ENCODE measurements at places on chromosomes 6 and 20.

DNA sequence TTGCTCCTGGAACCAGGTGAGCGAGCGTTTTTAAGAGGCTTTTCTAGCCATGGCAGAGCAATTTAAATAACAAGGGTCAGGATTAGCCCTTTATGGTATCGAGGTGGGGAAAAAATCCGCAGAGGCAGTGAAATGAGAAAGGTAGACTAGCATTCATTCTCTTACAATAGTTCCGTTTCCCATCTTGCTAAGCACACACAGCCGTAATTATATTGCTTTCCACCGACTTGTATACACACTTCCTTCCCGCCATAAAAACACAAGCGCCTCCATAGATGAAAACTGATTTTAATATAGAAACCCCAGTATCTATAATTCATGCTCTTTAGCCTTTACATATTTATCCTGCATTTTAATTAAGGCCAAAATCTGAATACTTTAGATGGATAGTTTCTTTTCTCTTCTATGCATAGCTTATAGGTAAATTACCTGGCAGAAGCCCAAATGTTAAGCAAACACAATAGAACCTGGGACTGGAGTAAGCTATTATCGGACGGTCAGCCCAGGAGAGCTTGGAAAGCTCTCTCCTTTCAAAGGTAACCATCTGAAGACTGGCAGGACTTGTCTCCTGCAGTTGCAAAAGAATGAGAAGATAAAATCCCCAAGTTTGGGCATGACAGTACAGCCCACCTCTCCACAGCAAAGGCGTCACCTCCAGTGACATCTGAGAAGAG is 90.9 kb upstream of the MC3R start:
- DNase-seq: no peak

- DNase-seq: no peak
Observed at GRCh38 chr20:52619101-52619500, 353.1 kb upstream of the TSHZ2 start.

DNA sequence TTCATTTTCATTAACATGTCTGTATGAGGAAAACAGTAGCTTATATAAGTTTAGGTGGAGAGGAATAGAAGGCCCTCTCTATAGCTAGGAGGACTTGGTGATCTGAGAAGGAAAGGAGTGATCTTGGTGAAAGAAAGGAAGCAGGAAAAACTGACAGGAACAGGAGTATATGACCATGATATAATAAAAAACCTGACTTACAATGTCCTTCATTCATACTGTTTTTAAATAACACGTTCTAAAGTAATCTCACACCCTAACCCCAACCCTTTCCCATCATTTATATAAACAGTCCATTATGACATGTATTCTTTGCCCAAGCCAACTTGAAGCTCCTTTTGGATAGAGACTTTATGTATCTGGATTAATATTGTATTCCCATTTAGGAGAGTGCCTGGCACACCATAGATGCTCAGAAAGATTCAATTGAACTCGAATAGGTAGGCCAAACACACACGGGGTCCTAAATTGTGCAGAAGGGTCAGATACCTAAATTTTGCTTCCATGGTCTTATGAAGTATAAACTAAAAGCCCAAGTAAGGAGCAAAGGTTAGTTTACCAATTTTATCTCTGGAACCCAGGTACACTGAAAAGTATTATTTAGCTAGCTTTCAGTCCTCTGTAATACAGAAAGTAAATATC is 75.9 kb downstream of the OR2B2 start:
- no peak for DNase-seq

- no peak for DNase-seq
Observed at GRCh38 chr6:30066082-30066481, 916 bp upstream of the PPP1R11 start.

- DNase-seq: no peak
Observed at GRCh38 chr20:35515949-35516645, 13.4 kb downstream of the C20orf173 start.

DNA sequence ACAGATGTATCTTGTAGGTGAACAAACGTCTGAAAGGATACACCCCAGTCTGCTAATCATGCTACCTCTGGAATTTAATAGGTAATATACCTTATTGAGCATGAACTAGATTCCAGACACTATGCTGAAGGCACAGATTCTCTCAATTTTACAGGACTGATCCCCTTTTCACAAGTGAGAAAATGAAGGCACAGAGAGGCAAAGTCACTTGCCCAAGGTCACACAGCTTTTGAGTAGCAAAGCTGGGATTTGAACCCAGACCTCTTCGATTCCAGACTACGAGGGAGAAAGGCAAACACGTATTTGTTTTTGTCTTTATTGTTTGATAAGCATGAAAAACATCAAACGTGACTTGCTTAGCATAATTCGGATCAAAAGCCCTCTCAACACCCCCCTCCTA is 34.4 kb upstream of the PMEPA1 start:
- no peak for DNase-seq

DNA sequence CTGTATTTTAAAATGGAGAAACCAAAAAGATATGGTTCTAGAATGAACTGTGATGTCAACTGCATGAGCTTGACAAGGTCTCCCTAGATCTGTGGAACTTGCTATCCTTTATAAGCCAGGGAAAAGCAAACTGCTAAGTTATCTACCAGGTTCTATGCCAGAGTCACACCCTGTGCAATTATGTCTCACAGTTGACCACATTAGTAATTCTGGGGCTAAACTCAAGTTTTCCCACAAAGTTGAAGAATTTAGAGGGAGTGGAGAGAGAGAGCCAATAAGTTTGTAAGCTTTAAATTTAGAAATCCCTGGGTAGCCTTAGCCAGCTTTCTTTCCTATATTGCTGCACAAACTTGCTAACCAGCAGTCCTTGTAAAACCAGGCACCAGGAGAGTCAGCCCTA is 407.0 kb upstream of the SASH1 start:
- no peak for DNase-seq

DNA sequence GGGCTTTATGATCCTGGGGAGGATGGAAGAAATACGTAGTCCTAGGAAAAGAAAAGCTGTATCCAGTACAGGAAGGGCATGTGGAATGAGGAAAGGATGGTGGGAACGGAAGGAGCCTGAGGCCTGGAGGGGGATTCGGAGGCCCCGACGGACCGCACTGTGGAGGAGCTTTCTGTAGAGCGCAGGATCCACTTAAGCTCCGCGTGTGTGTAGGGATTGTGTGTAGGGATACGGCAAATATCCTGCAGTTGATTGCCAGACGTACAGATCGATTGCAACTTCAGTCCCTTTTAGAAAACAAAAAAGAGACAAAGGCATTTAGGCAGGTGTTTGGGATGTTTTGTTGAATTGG is 32.6 kb upstream of the JAG1 start:
- DNase-seq: no peak

DNA sequence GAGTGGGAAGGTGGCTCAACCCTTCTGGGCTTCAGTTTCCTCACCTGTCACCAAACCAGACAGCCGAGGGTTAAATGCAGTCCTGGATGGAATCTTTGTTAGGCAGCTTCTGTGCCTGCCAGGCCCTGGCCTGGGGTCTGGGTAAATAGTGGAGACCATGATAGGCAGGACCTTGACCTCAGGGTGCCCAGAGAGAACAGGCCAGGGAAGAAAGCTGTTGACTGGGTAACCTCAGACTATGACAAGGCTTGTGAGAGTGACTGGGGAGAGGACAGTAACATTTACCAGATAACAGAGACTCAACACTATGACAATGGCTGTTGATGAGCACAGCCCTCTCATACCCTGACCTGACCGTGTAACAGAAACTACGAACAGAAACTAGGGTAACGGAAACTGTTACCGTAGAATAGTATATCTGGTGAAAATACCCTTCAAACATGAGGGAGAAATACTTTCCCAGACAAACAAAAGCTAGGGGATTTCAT is 218.3 kb downstream of the PREX1 start:
- DNase-seq: no peak

Measured in stimulated activated CD8-positive, alpha-beta memory T cell treated with anti-CD3 and anti-CD28 coated beads, Interleukin-12 subunit alpha, Interleukin-12 subunit beta, amount 100 ng/mL, for 1 hour (primary cell).